ENCODE measurements at places on chromosomes 3 and 15.
A peak's percentile ranks its signal among the peaks of the same experiment; 100 is the strongest.

DNA sequence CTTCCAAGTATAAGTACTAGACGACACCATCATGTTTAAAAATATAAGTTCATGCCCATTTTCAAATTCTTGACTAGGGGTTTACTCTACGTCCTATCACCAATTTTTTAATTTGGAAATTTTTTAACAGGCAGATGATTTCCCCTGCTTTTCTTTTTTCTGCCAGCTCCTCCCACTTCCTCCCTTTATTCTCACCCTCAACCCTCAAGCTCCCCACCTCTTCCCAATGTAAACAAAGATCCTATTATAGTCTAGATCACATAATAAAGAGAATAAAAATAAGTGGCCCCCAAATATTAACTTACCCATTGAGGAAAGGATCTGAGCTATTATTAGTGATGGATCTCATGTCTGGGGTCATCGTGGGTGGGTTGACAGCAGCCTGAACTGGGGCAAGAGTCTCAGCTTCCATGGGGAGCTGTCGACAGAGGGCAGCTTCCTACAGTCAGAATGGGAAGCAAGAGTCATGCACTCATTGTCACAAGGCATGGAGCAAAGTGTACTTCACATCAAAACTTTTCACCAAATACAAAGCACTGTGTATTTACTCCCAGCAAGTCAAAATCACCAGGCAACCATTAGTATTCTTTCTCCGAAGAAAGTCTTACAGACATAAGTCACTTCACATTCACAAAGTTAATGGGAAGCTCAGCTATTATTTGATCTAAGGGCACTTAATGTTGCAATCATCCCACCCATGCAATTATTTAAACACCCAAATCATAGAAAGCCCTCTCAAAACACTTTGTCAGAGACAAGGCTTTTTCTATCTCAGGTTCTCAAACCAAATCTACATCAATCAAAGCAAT, 53.2 kb downstream of the TM4SF4 start:
- no peak for DNase-seq

GRCh38 chr3:173301647-173302046, 95.9 kb upstream of the NLGN1 start:
- no peak for DNase-seq

DNA sequence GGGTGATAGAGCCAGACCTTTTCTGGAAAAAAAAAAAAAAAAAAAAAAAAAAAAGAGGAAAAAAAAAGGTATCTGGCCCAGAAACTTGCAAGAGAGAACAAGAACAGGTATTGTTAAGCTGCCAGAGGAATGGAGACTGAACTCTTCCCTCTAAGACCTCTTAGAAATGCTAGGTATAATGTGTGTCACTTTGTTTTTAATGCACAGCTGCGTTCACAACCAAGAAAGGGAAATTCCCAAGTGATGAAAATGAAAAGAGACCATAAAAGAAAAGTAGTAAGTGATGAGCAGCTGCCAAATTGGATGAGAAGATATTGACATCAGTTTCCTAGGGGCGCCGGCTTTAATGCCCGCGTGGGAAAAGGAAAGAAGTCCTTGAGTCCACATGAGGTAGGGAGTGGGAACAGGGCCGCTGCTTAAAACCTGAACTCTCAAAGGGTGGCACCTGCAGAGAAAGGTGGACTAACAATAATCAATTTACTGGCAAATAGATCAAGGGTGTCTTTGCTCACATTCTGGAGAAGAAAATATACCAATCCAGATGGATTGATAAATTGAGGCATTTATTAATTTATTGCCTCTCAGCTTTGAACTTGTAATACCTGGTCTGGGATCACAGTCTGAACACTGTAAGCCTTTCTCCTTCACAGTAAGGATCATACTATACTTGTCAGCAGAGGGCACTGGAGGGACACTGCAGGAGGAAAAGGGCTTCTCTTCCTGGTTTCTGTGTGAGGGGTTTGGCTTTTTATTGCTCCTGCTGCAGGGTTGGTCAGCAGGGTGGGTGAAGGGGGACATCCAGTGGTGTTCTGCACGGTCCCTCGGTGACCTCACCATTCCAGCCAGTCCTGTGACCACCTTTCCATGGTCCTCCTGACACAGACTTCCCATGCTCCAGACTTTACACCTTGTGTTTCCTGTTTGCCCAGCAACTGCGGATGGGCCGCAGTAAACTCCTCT, 131.6 kb downstream of the AQP9 start:
- DNase-seq = peak; percentile 39

DNA sequence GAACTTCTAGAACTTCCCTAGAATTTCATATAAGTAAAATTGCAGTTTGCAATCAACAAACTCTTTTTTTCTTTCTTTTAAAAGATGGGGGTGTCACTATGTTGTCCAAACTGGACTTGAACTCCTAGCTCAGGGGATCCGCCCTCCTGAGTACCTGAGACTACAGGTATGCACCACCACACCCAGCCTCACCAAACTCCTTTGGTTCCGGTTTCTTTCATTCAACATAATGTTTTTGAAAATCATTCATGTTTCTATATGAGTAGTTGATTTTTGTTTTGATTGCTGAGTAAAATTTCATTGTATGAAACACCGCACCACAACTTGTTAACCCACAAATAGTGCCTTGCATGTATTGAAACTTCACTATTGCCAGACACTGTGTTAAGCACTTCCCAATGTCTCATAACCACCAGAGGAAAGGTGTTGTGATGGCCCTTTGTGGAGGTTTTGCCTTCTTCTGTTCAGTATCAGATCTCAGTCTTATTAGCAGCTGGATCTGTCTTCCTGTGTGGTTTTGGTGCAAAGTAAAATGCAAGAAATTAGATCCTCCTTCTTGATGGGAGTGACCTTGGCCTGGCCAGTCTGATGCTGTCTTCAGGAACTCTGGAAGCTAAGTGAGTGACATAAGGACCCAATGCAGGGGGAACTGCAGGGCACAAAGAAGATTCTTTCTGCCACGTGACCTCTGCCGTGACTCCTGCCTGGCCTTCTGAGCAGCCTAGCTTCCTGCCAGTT, 78.8 kb upstream of the UBE2E1 start:
- DNase-seq = peak; percentile 23

GRCh38 chr15:33198541-33198940, 4.0 kb upstream of the FMN1 start:
- DNase-seq = no peak

DNA sequence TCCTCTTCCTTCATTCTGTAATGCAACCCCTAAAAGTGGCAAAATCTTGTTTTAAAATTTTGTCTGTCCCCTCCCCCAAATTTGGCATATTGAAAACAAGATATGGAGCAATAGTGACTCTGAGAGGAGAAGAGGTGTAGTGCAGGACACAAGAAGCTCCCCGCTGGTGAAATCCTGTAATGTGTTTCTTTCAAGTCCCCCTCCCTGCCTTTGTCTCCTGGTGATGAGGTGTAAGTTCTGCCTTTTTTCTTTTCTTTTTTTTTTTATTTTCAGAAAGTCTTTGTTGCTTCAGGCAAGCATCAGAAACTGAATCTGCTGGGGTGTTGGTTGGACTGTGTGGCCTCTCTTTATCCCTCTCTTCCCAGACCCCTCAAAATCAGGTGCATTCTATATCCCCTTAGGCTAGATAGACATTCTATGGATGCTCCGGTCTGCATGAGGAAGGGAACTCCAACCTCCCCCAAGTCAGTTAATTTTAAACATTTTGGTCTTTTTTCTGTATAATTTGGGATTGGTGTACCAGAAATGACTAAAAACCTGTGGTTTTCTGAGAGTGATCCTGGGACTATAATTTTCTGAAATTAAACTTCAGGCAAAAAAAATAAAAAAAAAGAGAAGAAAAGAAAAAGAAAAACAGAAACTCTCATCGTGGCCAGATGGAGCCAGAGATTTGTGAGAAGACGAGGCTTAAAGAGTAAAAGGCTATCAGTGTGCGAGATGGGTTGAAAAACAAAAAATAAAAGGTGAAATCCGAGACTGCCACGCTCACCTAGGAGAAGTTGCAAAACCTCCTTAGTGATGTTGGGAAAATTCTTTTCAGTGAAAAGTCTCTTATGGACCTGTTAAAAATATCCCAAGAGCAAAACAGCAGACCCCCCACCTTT, 21.4 kb downstream of the ACKR2 start:
- DNase-seq = no peak

DNA sequence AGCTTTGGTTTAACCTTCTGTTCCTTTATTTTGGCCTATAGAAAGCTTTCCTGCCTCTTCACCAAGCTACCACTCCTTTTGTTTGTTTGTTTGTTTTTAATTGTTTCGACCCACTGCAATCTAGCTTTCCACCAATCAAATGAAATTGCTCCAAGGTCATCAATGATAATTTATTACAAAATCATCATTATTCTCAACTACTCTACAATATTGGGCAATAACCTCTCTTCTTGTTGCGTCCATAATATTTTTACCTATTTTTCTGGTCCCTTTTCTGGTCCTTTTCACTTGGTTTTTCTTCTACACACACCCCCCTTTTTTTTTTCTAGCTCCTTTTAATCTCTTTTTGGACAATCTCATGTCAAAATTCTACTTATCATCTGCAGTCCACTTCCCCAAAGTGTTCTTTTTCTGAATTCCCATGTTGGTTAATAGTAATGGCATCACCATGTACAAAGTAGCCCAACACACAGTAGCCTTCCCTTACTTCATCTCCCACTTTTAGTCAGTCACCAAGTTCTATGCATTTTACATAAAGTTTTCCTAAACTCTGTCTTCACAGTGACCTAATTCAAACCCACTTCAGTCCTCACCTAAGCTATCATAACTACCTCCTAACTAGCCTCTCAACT, 11.0 kb upstream of the ANKRD28 start:
- DNase-seq = no peak

GRCh38 chr3:69214241-69214640, 91.8 kb upstream of the LMOD3 start:
- no peak for DNase-seq

DNA sequence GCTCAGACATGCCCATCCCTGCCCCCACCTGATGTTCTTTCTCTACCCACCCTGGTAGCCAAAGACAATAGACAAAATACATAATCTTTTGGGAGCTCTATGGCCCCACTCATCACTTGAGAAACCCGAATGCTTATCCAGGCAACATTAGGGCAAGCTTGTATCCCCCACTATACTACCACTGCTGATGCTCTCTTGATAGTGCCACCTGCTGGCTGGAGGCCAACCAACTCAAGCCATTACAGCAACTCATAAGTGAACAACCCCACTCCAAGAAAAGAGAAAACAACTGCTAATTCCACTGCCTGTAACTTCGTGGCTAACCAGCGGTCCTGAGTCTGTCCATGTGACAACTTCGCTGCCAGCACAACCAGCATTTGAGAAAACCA, 342.5 kb upstream of the TGFBR2 start:
- DNase-seq = peak; percentile 25

DNA sequence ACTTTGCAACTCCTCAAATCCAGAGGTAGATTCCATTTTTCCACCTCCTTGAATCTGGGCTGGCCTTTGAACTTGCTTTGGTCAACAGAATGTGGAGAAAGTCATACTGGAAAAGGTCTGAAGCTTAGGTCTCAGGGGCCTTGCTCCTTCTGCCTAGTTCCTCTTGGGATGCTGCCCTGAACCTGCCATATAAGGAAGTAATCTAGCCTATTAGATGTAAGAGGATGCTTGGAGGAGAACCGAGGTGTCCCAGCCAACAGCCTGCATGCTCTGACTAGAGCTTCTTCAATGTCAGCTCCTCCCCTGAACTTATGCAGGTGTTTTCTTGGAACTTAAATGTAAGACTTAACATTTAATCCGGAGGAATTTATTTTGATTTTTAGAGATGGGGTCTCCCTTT, 2.0 kb upstream of the TMED3 start:
- no peak for DNase-seq

DNA sequence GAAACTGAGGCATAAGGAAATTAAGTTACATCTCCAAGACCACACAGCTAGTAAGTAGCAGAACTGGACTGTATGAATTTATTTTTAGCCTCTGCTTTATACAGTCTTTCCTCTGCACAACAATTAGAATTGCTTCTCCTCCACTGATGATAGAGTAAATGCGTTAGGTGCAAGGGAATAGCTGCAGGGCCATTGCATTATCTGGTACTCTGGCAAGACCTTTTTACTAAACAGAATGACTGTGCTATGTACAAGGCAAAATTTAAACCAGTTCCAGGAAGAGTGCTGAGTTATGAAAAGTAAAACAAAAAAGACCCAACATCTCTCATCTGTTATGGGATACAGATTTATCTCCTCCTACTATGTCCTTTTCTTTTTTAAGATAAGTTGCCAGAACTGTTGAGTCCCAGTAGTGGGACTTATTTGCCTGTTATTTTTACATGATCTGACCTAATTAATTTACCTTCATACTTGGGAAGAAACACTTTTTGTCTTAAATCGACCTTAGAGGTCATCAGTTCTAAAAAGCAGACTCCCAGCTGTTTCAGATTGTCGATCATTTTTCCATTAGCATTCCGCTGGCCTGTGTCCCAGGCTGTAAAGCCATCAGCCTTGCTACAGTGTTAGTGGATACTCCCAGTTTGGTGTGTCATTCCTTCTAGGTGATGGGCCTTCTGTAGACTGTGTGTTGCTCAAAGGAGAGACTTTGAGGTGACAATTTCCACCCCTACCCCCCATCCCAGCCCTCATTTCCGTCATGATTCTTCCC, 147.5 kb upstream of the NUDT16 start:
- no peak for DNase-seq

DNA sequence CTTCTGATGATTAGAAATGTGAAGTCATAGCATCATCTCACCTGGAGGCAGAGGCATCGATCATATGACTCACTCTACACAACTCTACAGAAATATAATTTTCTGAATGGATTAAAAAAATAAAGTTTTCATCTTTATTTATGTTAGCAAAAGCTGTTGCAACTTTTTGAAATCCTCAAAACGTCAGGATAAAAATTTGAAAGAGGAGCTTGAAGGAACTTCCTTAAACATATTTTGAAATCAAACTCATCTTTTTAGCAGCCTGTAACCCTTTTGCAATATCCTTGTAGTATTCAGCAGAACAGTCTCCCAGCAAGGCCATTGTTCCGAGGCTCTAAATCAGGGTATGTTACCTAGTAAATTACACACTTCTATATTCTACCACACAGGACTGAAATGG, 985.4 kb downstream of the PLOD2 start:
- DNase-seq = no peak

DNA sequence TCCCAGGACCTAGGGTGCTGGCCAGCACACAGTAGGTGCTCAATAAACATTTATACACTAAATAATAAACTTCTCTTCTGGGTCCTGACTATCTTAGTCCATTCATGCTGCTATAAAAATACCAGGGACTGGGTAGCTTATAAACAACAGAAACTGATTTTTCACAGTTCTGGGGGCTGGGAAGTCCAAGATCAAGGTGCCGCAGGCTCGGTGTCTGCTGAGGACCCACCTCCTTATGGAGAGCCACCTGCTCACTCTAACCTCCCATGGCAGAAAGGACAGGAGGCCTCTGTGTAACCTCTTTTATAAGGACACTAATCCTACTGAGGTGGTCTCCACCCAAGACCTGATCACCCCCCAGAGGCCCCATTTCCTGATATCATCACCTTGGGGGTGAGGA, 114.4 kb upstream of the IQSEC1 start:
- no peak for DNase-seq

All from activated T-cell treated with anti-CD3 and anti-CD28 coated beads, Interleukin-2, amount 50 U/mL, for 48 hours (primary cell).